ENCODE measurements at places on chromosomes 16 and 17. TPM values are rescaled to one million over a fixed set of nuclear protein-coding genes. Genes with fewer than 3 reads are reported as not detected.

MEIOB gene
- not detected for total RNA-seq

SDR42E2 gene
- total RNA-seq, result 0.64 TPM

HSD17B1 gene
- 1.3 TPM for total RNA-seq

CCL3 gene
- 31.6 TPM for total RNA-seq

KRTAP2-1 gene
- not detected for total RNA-seq

SLC52A1 gene
- 1.3 TPM for total RNA-seq

MRPL12 gene
- total RNA-seq, result 74.9 TPM

SRL gene
- total RNA-seq, result 2.9 TPM

COL1A1 gene
- 1,330 TPM for total RNA-seq

CDH3 gene
- 89.4 TPM for total RNA-seq

MYH11 gene
- 146 TPM for total RNA-seq

GRB7 gene
- total RNA-seq, result 19.8 TPM

FAM171A2 gene
- 1.1 TPM for total RNA-seq

PHOSPHO1 gene
- 1.6 TPM for total RNA-seq

MPHOSPH6 gene
- total RNA-seq, result 29.0 TPM

PIGQ gene
- total RNA-seq, result 34.9 TPM
